Hippocampal formation (tissue), 2 donors: ENCODE measurements at places on chromosomes 13 and 19.

DNA sequence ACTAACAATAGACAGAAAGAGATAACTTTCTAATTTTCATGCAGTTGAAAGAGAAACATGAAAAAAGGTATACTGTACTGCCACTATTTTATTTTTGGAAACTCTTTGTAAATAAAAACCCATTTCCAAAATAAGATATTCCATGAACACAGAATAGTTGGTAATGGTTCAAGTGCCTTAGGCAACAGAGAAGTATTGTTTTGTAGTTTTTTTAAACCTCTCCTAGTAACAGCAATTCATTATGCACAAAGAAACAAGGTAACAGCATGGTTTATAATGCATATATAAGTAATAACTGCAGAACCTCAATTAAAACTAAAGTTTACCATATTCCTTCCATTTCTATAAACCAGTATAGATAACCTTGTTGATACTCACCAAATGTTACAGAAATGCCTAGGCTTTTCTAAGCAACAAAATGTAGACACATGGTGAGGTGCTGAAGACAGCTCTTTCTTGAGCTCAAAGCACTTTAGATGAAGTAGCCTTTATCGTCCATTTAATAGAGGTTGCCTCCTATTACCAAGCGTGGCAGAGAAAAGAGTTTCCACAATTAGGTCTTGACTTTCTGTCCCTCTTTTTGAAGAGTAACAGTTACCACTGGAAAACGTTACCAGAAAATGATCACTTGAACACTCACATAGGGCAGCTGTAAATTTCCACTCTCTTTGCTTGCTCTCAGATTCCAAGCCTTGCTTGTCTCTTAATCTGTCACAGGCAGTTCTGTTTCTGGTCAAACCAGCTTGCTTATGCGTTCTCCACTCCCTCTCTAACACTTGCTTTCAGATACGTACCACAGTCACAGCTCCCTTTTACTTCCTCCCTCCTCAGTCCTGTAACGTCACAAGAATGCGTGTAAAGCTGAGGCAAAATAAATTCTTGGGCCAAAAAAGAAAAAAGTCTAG lies 42.9 kb downstream of the CAB39L start:
- no peak for DNase-seq

DNA sequence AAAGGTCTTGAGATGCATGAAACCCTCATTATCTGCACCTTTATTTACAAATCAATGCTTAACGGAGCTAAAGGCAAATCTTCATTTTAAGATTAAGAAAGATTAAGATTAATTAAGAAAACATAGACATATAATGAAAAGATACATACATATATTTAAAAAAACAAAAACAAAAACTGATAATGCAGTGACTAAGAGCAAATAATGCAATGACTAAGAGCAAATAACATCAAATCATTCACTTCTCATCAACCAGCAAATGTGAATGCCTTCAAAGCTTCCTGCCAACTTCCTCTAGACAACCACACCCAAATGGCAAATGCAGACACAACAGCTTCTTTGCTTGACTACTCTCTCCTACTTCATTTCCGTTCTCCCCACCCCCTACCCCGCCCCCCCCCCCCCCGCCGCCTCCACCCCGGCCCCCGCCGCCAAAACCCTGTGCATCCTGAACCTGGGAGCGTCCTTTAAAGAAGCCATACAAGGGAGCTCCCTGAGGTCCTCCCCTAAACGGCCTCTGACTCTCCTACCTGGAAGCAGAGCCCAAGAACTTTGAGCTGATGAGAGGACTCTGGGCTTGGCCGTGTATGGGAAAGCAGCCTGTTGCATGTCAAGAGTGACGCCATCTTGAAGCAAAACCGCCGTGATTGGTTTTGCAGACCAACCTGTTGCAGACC lies 24.5 kb downstream of the TEX101 start:
- no peak for DNase-seq

GRCh38 chr13:22041741-22042140 lies 370.9 kb downstream of the FGF9 start:
- no peak for DNase-seq

- DNase-seq, result peak; percentile 64
Measured at GRCh38 chr19:3459089-3459881, 21.0 kb downstream of the SMIM24 start.

- DNase-seq, result no peak
Measured at GRCh38 chr19:48676887-48677286, 4.1 kb upstream of the NTN5 start.

DNA sequence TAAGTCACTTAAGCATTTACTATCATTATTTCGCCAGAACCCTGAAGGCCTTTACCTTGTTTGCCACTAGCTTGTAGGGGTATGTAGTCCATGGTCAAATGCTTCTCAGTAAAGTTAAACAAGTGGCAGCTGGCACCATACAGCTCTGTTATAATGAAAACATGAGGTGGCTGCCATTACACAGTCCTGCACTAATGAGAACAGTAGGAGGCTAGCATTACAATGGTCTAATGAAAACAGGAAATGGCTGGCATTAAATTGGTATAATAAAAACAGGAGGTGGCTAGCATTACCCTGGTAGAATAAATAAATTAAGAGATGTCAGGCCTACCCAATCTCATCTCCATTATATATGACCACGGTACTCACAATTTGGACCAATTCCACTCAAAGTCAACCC lies 107.5 kb downstream of the PCDH17 start:
- DNase-seq, result no peak

DNA sequence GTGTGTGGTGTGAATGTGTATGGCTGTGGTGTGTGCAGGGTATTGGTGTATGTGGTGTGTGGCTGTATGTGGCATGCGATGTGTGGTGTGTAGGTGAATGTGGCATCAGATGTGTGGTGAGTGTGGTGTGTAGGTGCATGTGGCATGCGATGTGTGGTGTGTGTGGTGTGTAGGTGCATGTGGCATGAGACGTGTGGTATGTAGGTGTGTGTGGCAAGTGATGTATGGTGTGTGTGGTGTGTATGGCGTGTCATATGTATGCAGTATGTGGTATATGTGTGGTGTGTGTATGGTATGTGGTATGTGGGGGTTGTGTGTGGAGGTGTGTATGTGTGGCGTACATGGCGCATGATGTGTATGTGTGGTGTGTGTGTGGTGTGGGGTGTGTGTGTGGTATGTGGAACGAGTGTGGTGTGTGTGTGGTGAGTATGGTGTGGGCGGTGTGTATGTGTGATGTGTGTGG lies 63.4 kb downstream of the PEPD start:
- DNase-seq, result no peak

- DNase-seq, result no peak
Measured at GRCh38 chr19:31326329-31327028, 22.8 kb downstream of the TSHZ3 start.

DNA sequence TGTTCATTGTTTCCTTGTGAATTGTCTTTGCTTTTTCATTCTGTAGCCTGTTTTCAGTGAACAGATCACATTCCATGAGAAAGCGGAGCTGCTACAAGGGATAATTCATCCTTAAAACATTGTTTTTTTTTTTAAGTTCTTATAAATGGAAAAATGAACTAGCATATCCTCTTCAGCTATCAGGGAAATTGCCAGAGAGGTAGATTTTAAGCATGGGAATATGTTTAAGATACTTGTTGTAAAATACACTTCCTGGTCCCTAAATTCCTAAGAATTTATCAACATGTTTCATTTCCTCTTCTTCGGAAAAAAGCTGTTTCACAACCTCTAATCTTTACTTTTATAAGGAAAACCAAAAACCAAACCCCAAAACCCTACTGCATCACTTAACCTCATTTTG lies 238.0 kb downstream of the POSTN start:
- no peak for DNase-seq

DNA sequence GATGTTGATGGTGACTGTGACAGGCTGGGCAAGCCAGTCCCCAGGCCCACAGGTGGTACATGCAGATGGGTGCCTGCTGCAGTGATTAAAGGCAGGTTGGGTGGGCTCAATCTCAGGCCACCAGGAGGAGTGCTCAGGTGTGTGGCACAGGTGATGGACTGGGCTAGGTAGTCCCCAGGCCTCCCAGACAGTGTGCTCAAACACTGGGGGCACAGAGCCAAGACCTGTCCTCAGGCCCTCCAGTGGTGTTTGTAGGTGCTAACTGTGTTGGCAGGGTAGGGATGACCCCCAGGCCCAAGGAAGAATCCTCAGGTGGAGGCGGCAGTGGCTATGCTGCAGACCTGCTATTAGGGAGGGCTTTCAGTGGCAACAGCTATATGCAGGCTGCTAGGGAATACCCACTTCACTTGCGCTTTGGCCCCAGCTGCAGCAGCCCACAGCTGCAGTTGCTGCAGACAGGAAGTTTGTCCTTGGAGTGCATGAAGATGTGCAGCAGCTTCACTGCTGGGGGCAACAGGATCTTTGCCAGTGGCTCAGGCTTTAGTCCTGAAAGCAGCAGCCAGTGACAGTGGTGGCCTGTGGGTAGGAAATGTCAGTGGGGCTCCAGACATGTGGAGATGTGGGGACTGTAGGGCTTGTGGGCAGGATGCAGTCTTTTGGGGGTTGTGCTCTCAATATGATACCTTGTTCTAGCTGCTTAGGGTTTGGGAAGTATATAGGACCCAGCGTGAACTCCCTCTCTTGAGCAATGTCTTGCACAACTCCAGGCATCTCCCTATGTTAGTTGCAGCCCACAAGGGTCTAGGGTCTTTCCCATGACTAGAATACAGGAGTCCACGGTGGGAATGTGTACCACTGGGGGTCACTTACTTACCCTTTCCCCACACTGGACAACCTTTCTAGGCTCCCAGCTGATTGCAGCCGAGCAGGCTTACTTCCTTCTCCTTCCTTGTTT lies 54.1 kb upstream of the MLNR start:
- DNase-seq, result no peak

DNA sequence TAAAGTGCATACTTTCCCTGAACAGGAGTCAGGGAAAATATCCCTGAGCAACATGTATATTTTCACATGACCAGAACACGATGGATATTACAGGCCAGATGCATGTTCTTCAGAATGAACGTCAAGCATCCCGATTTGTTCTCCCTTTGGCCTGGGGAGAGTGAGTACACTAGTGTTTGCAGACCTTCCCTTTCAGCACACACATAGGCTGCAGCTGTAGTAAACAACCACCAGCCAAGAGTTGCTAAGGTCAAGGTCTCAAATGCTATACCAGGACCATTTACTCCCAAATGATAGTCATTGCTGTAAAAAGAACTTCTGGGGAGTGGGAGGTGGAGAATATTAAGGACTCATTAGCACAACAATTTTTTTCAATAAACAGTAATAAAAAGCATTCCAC lies 3.0 kb downstream of the KLF12 start:
- no peak for DNase-seq

GRCh38 chr19:13827656-13828055 lies 32.4 kb downstream of the ZSWIM4 start:
- DNase-seq, result no peak

- DNase-seq, result peak; percentile 53
Measured at GRCh38 chr19:36418287-36419001, at the start of gene ZFP82. Gene ZFP82 (minus strand): TSS chr19:36418644. CDS start chr19:36409789, 8,855 bp downstream.

DNA sequence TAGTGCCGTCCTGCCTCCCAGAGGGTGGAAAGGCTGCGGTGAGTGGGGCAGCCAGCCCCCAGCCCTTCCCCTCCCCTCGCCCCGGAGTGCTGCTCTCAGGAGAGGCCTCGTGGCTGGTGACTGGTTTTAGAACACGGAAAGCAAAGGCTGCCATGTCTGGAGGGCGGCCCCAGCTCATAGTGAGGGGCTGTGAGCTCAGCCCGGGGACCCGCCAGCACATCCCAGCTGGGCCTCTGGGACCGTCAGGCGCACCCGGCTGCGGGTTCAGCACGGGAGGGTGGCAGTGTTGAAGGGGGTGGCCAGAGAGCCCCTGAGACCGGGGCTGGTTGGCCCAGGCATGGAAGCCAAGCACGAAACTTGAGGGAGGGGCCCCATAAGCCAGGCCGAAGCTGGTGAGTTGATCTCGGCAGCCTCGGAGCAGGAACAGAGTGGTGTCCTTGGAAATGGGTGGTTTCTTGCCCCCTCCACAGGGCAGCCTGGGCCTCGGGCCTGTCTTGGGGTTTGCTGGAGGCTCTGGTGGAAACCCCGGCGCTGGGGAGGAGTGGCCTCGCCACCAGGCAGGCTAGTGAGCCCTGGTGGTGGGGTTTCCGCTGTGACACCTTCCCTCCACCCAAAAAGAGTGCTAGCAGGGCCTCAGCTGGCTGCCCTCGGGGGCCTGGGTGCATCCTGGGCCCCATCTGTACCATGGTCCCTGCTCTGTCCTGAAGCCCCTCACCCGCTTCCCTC lies 157.7 kb downstream of the KDM4B start:
- no peak for DNase-seq

DNA sequence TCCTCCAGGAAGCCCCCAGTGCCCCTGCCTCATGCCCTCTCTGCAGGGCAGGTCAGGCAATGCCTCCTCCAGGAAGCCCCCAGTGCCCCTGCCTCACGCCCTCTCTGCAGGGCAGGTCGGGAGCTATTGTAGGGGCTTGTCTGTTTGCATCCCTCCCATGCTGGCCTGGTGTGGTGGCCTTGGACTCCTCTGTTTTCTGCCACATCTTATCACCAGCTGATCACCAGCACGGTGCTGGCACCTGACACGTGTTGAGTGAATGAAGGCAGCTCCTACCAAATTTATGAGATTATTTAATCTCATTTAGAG lies 51.5 kb upstream of the C13orf46 start:
- DNase-seq, result no peak

- DNase-seq, result no peak
Measured at GRCh38 chr13:44133626-44134025, 240.0 kb upstream of the SERP2 start.

GRCh38 chr13:29496241-29496712 lies 99.2 kb downstream of the SLC7A1 start:
- no peak for DNase-seq

- DNase-seq, result no peak
Measured at GRCh38 chr19:29216021-29216420, 3.1 kb upstream of the UQCRFS1 start.

DNA sequence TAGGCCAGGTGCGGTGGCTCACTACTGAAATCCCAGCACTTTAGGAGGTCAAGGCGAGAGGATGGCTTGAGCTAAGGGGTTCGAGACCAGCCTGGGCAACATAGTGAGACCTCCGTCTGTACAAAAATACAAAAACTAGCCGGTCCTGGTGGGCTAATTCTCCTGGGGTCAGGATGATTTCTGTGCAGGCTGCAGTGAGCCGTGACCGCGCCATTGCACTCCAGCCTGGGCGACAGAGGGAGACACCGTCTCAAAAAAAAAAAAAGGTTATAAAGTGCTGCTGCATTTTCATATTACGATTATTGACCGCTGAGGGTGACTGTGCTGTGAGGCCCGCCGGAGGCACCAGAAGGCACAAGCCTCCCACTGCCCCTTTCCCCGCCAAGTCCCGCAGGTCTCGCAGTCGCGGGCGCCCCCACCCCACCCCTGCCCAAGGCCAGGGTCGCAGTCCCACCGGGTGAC lies 477 bp upstream of the PLEKHF1 start:
- DNase-seq, result no peak
